ENCODE measurements at places on chromosomes 1 and 21.

DNA sequence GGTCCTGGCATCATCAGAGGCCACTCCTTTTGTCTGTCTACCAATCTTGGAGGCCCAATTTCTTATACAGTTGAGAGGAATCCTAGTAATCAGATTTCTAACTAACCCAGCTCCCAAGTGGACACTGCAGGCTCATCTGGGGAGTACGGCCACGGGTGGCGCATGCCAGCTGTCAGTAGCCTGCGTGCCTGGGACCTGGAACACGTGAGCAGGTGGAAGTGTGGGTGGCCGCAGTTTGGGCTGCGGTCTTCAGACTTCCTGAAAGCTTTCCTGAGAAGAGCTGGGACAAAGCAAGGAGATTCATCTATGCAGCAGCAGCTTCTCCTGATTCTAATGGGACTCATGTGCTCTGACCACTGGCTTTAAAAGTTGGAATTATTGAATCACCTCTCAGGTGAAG lies 12.4 kb downstream of the ADORA3 start:
- DNase-seq: no peak

DNA sequence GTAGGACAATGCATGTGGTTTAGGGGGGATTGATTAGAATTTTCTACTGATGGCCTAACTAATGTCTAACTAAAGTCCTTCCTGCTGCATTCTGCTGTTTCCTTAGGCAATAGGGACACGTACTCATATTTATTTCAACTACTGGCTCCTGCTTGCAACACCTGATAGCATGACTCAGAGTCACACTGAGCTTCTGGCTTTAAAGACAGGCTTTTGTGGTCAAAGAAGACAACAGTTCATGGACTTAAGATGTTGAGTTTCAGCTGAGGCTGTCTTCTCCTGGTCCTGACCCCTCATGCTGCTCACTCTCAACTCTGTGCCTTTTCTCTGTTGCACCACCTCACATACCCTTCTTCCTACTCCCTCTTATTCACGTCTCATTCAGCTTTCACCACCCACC lies 29.1 kb upstream of the TRABD2B start:
- no peak for DNase-seq

- no peak for DNase-seq
Observed at GRCh38 chr21:35810431-35810970, 249.8 kb downstream of the SETD4 start.

DNA sequence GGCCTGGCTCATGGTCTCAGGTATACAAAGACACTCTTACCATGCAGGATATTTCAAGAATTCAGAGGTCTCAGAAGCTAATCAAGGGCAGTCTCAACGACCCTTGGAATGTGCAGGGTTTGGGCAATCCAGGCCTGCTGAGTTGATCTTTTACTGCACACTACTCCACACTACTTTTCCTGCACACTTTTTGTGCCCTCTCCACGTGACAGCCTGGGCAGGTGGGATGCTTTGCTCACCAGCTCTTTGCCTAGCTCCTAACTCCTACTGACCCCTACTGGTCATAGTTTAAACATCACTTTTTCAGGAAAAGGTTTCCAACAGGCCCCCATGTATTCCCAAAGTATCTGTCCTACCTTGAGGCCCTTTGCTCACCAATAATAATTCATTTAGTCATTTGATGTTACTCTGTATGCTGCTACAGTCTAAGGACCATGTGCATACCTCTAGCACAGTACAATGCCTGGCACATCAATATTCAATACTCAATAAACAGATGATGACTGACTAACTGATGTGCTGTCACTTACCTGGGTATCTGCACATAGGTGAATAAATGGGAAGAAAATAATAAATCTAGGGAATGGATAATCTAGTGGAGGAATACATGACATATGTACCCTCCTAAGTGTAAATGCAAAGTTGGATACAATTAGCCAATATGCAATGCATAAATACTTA lies 9.6 kb downstream of the DUSP23 start:
- no peak for DNase-seq

GRCh38 chr1:240029418-240029817 lies 62.3 kb upstream of the FMN2 start:
- no peak for DNase-seq

- DNase-seq: no peak
Observed at GRCh38 chr1:1181938-1182410, 8.3 kb downstream of the TTLL10 start.

GRCh38 chr1:203569490-203570318 lies 56.9 kb upstream of the ATP2B4 start:
- DNase-seq: no peak

- no peak for DNase-seq
Observed at GRCh38 chr1:69269491-69269890, 298.2 kb upstream of the LRRC7 start.

GRCh38 chr1:227776331-227776771 lies 39.1 kb upstream of the PRSS38 start:
- no peak for DNase-seq

GRCh38 chr1:184419350-184420161 lies 32.7 kb downstream of the C1orf21 start:
- no peak for DNase-seq

GRCh38 chr1:10160907-10161490 lies 49.4 kb upstream of the KIF1B start:
- DNase-seq: no peak

Data from stimulated activated CD4-positive, alpha-beta T cell treated with anti-CD3 and anti-CD28 coated beads, Interleukin-15, amount 100 ng/mL, for 1 hour (primary cell).